Sigmoid colon (tissue), 7 donors: ENCODE measurements at places on chromosomes 6 and 20. TPM values are rescaled to one million over a fixed set of nuclear protein-coding genes. Genes with fewer than 3 reads are reported as not detected.

CCNC gene
- 65.3 TPM for total RNA-seq

SUMO4 gene
- total RNA-seq, result 3.4 TPM

BLTP3A gene
- 6.7 TPM for total RNA-seq

DNA sequence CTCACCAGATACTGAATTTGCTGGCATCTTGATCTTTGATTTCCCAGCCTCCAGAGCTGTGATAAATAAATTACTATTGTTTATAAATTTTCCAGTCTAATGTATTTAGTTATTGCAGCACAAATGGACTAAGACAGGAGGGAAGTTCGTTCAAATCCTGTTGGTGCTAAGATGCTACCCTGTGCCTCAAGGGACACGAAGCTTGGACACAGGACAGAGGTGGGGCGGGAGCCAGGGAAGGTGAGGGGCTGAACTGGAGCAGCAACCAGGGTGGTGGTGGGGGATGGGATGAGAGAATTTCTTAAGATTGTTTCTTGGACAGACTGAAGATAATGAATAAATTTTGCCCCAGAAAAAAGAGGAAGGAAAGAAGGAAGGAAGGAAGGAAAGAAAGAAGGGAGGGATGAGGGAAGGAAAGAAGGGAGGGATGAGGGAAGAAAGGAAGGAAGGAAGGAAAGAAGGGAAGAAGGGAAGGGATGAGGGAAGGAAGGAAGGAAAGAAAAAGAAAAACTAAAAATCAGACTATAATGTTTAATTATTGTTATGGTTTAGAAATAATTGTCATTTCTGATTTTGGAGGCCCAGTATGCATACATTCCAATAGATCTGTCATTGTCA lies 127.2 kb downstream of the CDC5L start:
- no peaks in the 10 kb centered on the region for H3K4me1 ChIP-seq
- no peak for DNase-seq
- H3K4me3 ChIP-seq, result no peak overlapping the region
- no peaks in the 10 kb centered on the region for H3K27me3 ChIP-seq

- no peak overlapping the region for H3K27ac ChIP-seq
- no peak overlapping the region for H3K4me3 ChIP-seq
- H3K4me1 ChIP-seq, result no peaks in the 10 kb centered on the region
- no peaks in the 10 kb centered on the region for H3K27me3 ChIP-seq
Observed at GRCh38 chr6:72401865-72402264, 220.0 kb upstream of the KCNQ5 start.

GRCh38 chr6:32886681-32887383 lies 32.8 kb downstream of the PSMB9 start:
- no peaks in the 10 kb centered on the region for H3K36me3 ChIP-seq
- peaks cover 22% of the 10 kb centered on the region for H3K4me1 ChIP-seq
- no peak for DNase-seq
- H3K27me3 ChIP-seq, result no peaks in the 10 kb centered on the region

DNA sequence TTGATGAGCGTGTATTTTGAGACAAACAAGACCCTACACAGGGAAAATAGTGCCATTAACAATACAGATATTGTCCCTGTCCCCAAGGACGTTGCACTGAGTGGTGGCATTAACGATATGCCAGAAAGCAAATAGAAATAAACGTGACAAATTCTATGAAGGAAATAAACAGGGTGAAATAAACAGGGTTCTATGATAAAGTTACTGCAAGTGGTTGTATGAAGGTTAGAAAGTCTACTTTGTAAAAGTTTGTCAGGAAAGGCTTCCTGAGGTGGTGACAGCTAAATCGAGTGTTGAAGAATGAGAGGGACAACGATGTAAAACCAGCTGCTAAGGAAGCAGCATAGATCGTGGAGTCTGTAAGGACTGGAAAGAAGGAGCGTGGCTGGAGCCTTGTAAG lies 380.2 kb downstream of the LAMA2 start:
- no peak overlapping the region for H3K27ac ChIP-seq
- H3K4me1 ChIP-seq, result no peaks in the 10 kb centered on the region
- no peaks in the 10 kb centered on the region for H3K27me3 ChIP-seq
- no peak for DNase-seq

BPIFB4 gene
- total RNA-seq, result not detected
